Foreskin keratinocyte (primary cell): ENCODE measurements at places on chromosomes 12 and 14.

DNA sequence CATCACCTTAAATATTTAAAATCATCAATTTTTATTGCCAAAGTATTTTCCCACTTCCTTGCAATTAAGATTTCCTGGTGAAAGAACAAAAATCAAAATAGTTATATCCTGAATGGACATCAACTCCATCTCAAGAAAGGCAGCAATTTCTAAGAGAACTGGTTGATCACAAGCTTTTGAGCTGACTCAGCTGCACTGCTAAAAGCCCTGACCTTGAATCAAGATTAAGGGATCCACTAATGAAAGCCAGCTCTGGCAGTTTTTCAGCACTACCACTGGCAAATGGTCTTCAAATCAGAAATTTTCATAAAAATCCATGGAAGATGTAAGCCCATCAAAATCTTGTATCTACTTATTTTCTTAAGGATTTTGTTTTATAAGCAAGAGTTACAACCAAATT is 123.4 kb downstream of the SLC6A15 start:
- DNase-seq, result no peak

GRCh38 chr12:54033106-54033979 is 493 bp downstream of the HOXC5 start:
- no peak for DNase-seq

DNA sequence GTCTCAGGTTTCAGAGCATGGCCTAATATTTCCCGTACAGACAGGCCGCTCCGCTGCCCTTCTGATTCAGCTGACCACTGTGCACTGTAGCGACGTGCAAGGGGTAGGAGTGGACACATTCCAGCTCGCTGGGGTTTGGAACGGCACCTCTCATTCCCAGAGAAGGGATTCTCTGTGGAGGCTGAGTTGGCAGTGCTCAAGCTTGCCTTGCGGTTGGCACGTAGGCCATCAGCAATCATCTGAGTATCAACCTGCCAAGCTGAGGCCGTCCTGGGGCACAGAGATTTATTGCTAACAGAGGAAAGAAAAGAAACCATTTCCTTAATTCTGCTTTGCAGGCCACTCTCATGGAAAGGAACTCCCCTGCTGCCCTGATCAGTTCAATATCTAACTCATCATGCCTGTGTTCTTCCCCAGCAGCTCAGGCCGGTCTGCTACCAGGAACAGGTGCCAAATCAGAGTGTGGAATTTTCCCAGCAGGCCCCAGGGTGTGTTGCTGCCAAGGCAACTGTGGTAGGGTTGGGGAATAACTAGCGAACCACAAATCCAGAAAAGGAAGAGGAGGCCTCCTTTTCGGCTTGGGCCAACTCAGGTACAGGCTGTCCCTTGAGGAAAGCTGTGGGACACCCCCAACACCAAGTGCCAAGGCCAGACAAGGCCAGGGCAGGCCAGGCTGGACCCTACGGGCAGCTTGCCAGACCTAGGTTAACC is 92.5 kb downstream of the SSPN start:
- DNase-seq, result peak; percentile 62

DNA sequence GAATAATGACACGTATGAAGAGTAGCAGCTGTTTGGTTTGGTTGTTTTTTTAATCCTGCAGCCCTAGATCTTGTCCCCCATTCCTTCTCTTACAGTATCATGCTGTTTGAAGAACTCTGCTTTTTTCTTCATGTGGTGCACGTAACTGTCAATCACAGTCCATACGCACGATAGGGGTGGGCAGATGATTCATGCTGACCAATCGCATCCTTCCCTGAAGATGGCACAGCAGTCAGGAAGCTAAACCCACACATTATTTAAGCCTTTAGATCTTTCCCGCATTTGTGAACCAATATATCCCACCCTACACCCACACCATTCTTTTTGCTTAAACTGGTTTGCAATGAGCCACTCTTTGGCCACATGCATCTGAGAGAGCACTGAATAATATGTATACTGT is 158.9 kb upstream of the PLEKHA5 start:
- DNase-seq, result no peak

GRCh38 chr12:132078190-132078589 is 65.9 kb downstream of the DDX51 start:
- no peak for DNase-seq

- no peak for DNase-seq
Observed at GRCh38 chr12:124464062-124464461, 103.3 kb downstream of the NCOR2 start.

- no peak for DNase-seq
Observed at GRCh38 chr12:3269594-3269993, 192.4 kb downstream of the TSPAN9 start.

DNA sequence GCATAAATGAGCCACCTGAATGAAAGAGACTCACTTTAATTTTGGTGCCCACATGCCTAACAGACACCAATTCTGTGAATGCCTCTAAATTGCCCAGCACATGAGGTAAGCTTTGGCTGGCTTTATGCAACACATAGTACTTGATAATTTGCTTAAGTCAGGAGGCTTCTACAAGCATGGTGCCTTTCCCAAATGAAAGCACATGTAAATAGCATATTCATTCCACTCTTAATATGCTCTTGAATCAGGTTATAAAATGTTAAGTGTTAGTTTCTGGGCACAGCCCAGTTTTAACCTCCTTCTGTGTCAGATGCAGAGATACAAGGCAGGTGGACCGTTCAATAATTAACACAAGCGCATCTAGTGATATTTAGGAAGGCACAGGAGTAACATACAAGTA is 15.6 kb downstream of the TMCC3 start:
- no peak for DNase-seq

- no peak for DNase-seq
Observed at GRCh38 chr12:113194971-113195391, 9.5 kb downstream of the RITA1 start.

DNA sequence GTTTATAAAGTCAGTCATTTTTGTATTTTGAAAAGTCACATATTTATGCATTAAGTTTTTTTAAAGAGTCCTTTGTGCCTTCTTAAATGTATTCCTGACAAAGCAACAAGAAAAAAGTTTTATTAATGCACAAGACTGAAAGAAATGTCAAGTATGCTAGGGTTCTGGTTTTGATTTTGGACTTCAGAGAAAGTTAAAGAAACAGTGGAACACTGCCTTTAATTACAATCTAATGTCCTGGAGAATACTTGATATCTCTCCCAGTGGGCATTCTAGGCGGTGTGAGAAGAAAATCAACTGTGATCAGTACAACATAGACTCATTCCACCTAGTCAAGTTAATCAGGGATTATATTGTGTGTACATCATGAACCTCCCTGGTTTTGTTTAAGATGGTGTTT is 49.9 kb downstream of the PRICKLE1 start:
- DNase-seq, result no peak

- no peak for DNase-seq
Observed at GRCh38 chr14:94045563-94046345, 19.6 kb downstream of the OTUB2 start.

DNA sequence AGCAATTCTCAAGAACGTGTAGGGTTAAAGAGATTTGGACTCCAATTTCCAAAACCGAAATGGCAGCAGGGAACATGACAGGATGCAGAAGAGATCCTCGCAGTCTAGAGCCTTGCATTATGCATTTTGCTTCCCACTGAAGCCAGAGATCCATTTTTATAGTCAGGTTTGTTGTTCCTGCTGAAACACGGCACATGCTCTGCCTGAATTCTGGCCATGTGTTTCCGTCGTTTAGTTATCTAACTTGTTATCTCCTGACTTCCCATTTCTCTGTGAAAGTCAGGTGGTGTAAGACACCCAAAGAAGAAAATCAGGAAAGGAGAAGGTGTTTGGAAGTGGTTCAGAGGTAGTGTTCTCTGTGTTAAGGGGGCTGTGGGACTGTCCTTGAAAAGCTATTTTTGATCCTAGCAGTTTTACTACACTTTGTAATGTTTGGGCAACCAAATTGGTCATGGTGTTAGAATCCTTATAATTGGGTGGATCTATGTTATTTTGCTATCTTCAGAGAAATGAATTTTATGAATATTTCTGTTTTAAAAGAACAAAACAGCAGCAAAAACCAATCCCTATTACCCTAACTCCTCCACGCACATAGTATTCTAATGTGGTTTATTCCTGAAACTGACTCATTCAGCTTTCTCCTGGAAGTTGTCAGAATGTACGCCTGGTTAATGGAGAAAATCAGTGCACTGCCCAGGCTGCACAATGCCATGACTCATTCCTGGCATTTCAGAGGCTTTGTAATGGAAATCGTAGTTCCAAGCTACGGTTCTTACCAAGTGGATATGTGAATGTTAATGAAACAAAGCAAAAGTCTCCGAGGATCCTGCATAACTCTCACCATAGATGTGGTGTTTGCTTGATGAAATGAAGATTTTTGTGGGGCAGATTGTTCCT is 110.1 kb downstream of the SAMD4A start:
- peak; percentile 94 for DNase-seq

DNA sequence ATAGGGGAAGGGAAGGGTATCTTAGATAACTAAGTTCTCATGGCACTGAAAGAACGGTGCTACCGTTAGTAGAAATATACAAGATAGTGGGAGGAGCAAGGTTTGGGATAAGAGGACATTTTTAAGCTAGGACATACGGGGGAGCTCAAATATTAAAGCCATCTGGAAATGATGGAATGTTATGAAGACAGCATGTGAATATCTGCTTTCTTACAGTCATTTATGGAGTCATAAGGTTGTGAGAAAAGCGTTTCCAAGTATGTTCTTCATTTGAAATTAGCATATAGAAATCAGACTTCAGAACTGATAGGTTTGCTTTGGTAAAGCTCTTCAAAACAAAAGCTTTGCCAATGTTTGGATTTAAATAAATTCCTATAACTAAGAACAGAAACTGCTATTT is 62.3 kb downstream of the OTOGL start:
- no peak for DNase-seq
